ENCODE measurements at places on chromosomes 3 and 15.

DNA sequence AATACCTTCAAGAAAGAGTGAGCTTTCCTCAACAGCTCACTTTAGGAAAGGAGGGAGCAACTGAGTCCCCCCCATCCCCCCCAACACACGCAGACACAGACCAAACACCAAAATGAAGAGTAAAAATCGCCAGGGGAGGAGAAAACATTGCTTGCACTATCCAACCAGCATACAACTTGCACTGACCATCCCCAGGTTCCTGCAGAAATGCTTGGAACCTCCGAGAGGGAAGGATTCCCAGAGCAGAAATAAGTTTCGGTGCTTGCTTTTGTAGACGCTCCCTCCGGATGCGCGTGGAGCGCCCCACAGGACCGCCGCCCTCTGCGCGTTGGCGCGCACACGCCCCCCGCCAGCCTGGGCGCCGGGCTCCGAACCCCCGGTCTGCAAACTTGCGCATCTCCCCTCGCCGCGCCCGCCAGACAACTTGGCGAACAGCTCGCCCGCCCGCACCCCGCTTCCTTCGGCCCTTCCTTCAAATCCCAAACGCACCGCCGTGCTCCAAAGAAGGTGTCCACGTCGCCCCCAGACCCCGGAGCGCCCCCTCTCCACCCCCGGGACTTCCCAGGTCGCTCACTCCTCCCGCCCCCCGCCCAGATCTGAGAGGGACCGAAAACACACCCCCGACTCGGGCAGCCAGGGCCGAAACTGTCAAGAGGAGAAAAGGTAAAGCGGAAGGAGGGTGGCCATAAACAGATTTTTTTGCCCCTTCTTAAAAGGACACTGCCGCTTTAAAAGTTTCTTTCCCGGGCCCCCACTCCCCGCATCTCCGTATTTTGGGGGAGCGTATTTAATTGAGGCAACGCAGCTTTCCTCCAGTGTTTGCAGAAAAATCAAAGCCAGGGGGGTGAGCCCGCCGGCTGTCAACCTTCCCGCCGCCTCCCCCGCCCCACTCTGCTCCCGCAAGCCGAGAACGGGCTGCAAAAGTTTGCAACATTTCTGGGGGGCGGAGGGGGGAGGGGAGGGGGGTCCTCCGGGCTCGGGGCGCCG, 859 bp downstream of the RORA start:
- DNase-seq, result no peak

- no peak for DNase-seq
Observed at GRCh38 chr15:33071451-33071850, 123.1 kb downstream of the FMN1 start.

DNA sequence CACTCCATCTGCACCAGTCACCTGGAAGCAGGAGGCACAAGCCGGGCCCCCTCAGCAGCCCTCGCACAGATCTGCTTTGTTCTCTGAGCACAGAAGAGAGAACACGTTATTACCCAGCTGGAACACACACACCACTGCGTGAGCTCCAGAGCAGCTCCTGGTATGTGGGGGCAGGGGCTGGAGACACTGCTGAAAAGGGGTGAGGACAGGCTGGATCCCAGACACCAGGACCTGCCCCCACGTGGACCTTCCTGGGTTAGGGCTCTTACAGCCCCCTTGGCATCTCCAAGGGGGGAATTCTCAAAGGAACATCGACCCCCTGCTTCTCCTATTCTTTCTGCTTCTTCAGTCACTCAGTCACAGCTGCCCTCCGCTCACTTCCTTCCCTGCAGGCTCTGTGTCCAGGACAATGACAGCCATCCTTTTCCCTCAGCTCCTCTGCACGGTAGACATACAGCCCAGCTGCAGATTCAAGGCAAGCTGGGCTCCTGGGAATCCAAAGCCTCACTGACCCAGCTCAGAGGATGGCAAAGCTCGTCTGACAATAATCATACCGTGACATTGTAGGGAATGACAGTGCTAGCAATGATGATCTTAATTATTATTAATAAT, 33.7 kb downstream of the PRR20G start:
- no peak for DNase-seq

DNA sequence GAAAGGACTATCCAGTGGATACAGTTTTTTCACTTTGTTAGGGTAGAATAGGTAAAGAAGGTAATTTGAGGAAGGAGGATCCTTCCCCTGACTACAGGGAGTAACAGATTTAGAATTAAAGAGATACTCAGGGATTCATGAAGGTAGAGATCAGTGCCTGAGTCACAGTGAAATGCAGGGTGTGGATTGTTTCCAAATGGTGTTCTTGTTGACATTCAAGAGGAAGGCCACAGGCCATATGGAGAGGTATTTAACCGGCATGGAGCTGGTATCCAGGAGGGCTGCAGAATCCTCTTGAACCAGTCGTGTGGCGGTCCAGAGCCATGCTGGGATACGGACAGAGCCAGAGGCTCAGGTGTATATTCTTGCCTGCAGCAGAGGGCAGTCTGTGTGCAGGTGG, 28.2 kb downstream of the GYG1 start:
- DNase-seq, result no peak

DNA sequence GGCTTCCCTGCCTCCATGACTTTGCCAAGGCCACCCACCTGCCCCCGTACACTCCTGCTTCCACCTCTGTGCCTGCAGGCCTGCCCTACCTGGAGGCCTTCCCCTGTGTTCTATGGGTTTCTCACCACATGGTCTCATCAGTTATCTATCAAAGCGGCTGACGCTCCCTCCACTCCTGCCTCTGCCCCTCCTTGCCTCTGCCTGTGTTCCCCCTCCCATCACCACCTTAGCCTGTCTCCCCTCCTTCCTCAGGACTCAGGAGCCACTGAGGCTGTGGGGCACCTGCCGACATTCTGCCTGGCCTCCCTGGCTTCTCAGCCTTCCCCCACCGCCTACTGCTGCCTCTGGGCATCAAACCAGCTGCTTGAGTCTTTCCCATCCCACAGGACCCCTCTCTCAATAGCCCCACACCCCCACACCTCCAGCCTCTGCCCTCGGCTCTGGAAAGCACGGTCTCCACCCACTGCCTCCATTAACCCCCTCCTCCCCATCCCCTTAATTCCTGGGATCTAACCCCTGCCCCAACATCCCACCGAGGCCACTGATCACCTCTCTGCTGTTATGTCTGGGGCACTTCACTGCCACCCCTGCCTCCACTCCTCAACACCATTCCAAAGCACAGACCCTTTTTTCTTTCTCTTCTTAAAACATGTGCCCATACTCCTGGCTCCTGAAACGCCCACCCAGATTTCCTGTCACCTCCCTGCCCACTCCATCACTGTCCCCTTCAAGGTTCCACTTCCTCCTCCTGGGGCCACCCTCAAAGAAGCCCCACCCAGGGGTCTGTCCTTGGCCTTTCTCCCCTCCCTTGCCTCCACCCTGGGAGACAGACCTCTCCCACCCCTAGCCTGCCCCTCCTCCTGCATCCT, 24.4 kb upstream of the CYP11A1 start:
- DNase-seq, result no peak

GRCh38 chr15:98946301-98947255, 61.0 kb downstream of the PGPEP1L start:
- DNase-seq, result no peak

- DNase-seq, result no peak
Observed at GRCh38 chr3:133270631-133271030, 129.2 kb upstream of the BFSP2 start.

- no peak for DNase-seq
Observed at GRCh38 chr3:32994045-32994444, 42.6 kb downstream of the CCR4 start.

DNA sequence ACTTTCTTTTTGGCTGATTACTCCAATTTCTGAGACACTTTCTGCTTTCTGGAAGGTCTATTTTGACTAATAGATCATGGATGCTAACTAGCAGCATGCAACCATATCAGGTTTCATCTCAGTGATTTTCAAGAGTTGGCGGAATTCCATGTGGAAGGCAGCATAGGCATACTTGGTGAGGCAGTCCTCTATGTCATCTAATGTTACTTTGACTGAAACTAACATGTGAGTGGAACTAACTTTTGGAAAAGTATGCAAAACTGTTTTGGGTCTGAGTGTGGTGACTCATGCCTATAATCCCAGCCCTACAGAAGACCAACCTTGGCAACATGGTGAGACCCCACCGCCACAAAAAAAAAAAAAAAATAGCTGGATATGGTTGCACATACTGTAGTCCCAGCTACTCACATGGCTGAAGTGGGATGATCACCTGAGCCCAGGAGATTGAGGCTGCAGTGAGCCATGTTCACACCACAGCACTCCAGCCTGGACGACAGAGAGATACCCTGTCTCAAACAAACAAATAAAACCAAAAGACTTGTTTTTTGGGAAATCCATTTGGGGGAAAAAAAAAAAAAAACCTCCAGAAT, 1033.7 kb downstream of the ROBO1 start:
- no peak for DNase-seq

DNA sequence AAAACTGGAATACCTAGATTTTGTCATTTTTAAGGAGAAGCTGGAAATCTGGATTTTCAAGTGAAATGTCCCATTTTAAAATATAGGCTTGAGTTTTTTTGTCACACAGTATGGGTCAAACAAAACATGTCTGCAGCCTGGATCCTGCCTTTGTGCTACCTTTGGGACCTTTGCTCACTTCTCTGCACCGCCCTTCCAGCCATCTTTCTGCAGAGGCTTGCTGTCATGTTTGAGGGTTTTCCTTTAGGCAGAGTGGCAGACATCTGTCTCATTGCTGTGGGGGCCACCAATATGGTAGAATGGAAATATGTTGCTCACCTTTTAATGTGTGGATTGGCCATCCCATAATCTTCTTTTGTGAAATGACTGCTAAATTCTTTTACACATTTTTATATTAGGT, 136.3 kb downstream of the EEFSEC start:
- no peak for DNase-seq

- DNase-seq, result no peak
Observed at GRCh38 chr15:87747087-87747486, 509.5 kb downstream of the NTRK3 start.

GRCh38 chr15:67119238-67119846, 53.9 kb downstream of the SMAD3 start:
- DNase-seq, result no peak
